A549 treated with AZD2906 at 1 μM for 4 hours (cell line): ENCODE measurements at places on chromosomes 11 and 22. TPM values are rescaled to one million over a fixed set of nuclear protein-coding genes. Genes with fewer than 3 reads are reported as not detected.

The LRRC74B gene
- 0.05 to 0.06 TPM in 2 of 5 replicates, not detected in the others for total RNA-seq

The GRAP2 gene
- not detected in 5 replicates for total RNA-seq

The ENTHD1 gene
- not detected in 5 replicates for total RNA-seq

The TRIM21 gene
- total RNA-seq = 19.8 to 22.1 TPM (median 20.3 TPM) in 5 replicates

The SMTNL1 gene
- not detected in 5 replicates for total RNA-seq

The OR6T1 gene
- not detected in 5 replicates for total RNA-seq

The HORMAD2 gene
- total RNA-seq = not detected in 5 replicates

The SEPTIN3 gene
- 0.90 to 1.2 TPM (median 1.1 TPM) in 5 replicates for total RNA-seq

The TUBGCP6 gene
- 5.6 to 12.2 TPM (median 9.3 TPM) in 5 replicates for total RNA-seq

The STARD10 gene
- 14.6 to 18.1 TPM (median 15.9 TPM) in 5 replicates for total RNA-seq

The CCDC116 gene
- 0.06 to 0.07 TPM (median 0.07 TPM) in 3 of 5 replicates, not detected in the others for total RNA-seq

The SAA4 gene
- not detected in 5 replicates for total RNA-seq

The MRTFA gene
- 55.1 to 63.4 TPM (median 60.8 TPM) in 5 replicates for total RNA-seq

The PRG3 gene
- total RNA-seq = not detected in 5 replicates

The VWCE gene
- total RNA-seq = 0.46 to 0.85 TPM (median 0.49 TPM) in 5 replicates

The FOLH1 gene
- total RNA-seq = not detected in 5 replicates

The TRAF6 gene
- 6.6 to 8.0 TPM (median 7.4 TPM) in 5 replicates for total RNA-seq

The MYO18B gene
- total RNA-seq = 0.02 to 0.08 TPM (median 0.06 TPM) in 5 replicates

The PGR gene
- total RNA-seq = not detected in 5 replicates

The FOLR1 gene
- total RNA-seq = 0.06 to 0.21 TPM (median 0.09 TPM) in 5 replicates

The PAK1 gene
- 20.0 to 21.2 TPM (median 20.4 TPM) in 5 replicates for total RNA-seq

The LRRC75B gene
- total RNA-seq = 5.0 to 9.0 TPM (median 8.2 TPM) in 5 replicates

The DNAJB13 gene
- 0.56 to 1.00 TPM (median 0.74 TPM) in 5 replicates for total RNA-seq

The BCO2 gene
- 0.70 to 1.5 TPM (median 0.96 TPM) in 5 replicates for total RNA-seq

The ADM2 gene
- total RNA-seq = 0.41 to 0.63 TPM (median 0.57 TPM) in 5 replicates

The RAB36 gene
- 6.8 to 7.4 TPM (median 7.1 TPM) in 5 replicates for total RNA-seq

The MFNG gene
- total RNA-seq = 0.70 to 1.7 TPM (median 1.4 TPM) in 5 replicates

The MISFA gene
- total RNA-seq = 1.4 to 2.6 TPM (median 1.6 TPM) in 5 replicates

The OR52I2 gene
- total RNA-seq = not detected in 5 replicates

The CCDC87 gene
- total RNA-seq = 0.34 to 0.58 TPM (median 0.49 TPM) in 5 replicates

The KREMEN1 gene
- 3.4 to 4.8 TPM (median 4.5 TPM) in 5 replicates for total RNA-seq

The MUC2 gene
- total RNA-seq = 0.04 to 0.24 TPM (median 0.12 TPM) in 5 replicates

The LARGE2 gene
- total RNA-seq = 1.6 to 3.1 TPM (median 2.6 TPM) in 5 replicates

The OR8D1 gene
- total RNA-seq = not detected in 5 replicates

The NUP98 gene
- 61.7 to 82.0 TPM (median 63.5 TPM) in 5 replicates for total RNA-seq

The TRIM64 gene
- total RNA-seq = not detected in 5 replicates

The NLRP6 gene
- total RNA-seq = 0.03 TPM in 1 of 5 replicates, not detected in the others

The CARD18 gene
- total RNA-seq = not detected in 5 replicates

The VWA5A gene
- 0.16 to 0.27 TPM (median 0.21 TPM) in 5 replicates for total RNA-seq

The TBX10 gene
- not detected in 5 replicates for total RNA-seq
